Urothelium cell line (cell line): ENCODE measurements at places on chromosomes 6 and 20.

GRCh38 chr6:16239798-16240123 is 1.4 kb downstream of the GMPR start:
- DNase-seq, result no peak

DNA sequence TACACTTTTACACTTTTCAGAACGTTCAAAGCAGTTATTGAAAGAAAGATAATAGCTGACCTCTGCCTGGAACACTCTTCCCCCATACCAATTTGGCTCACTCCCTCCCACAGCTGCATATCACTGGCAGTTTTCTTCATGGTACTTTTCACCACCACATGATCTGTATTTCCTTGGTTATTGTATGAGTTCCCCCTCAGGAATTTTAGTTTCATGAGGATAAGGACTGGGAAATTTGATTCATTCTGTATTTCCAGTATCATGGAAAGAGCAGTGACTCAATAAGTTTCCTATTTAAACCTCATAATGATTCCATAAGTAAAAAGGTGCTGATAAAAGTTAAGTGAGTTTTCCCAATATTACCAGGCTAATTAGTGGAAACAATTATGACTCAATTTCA is 16.0 kb downstream of the HTR1B start:
- no peak for DNase-seq

DNA sequence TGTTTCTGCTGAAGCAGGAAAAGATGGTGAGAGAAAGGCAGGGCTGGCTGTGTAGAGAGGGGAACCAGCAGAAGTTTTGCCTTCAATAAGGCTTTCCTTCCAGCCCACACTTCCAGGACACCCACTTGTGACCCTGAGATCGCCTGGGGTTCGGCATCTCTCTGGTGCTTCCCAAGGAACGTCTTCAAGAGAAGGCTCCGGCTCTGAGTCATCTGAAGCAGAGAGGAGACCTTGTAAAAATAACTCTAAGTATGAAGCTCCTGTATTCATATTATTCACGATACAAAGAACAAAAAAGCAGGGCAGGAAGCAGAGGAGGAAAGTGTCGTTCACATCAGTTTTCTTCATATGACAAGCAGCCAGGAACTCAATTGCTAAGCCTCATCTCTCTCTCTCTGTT is 95.4 kb upstream of the MRPS10 start:
- peak; percentile 42 for DNase-seq

- no peak for DNase-seq
Observed at GRCh38 chr6:157800420-157801237, 22.4 kb upstream of the SNX9 start.

GRCh38 chr20:53635221-53635620 is 41.6 kb upstream of the ZNF217 start:
- DNase-seq, result no peak
